ENCODE measurements at places on chromosomes 13 and 19.

DNA sequence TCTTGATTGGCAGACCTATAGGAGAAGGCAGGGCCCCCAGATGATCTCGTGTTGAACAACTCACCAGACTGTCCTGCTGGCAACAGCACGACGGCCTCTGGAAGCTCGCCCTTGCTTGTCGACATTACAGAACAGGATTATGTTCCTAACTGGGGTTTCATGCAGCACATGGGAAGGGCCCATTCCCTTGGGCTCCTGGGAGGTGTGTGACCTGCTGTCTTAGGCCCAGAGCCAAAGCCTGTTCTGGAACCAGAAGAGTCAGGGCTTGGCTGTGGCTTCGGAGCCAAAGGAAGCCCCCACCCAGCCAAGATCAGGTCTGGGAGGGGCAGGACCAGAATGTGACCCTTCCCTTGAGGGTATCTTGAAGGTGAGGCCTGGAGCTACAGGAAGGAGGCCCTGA, 36.9 kb downstream of the RGCC start:
- DNase-seq, result no peak

DNA sequence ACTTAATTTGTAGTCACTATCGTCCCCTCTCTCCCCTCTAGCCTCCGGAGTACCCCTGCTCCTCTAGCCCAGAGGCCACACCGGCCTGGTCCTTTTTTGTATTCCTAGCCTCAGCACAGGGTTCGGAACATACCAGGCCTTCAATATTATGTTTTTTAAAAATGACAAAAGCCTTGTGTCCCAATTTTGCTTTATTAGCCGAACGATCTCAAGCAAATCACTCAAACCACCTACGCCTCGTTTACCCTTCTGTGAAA, 463 bp upstream of the POMP start:
- DNase-seq, result no peak

GRCh38 chr13:99657848-99658260, 156.6 kb downstream of the TM9SF2 start:
- DNase-seq, result no peak

GRCh38 chr19:29837448-29837981, 25.7 kb downstream of the CCNE1 start:
- no peak for DNase-seq

DNA sequence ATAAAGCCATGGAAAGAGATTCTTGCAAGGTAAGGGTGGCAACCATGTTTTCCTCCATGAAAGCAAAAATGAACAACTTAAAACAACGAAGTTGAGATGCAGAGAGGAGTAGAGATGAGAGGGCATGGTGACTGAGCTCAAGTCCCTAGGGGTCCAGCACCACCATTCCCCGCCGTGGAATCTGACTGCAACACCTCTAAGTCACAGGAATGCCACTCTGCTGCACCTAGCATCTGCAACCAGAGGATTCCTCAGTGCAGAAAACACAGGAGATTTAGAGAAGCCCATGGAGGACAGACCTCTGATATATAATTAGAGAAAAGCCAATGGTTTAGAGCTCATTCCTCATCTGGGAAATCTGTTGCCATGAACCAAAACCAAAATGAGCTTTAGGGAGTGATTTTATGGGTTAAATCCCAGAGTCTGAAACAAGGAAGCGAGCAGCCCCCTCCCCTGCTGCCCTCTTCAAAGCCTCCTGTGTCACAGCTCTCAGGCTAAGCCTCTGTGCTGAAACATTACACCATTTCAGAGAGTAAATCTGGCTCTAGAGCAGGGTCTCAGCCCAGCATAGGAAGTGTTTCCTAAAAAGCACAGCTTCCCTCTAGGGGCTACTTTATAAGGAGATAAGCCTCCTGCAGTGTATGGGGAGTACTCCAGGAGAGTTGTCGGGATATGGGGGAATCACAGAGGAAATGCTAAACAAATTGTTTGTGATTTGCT, 1043.6 kb downstream of the UQCRFS1 start:
- DNase-seq, result no peak

- no peak for DNase-seq
Observed at GRCh38 chr13:93881411-93881810, 598.1 kb downstream of the DCT start.

GRCh38 chr19:17323300-17323963, 11.2 kb downstream of the ANO8 start:
- DNase-seq, result no peak

DNA sequence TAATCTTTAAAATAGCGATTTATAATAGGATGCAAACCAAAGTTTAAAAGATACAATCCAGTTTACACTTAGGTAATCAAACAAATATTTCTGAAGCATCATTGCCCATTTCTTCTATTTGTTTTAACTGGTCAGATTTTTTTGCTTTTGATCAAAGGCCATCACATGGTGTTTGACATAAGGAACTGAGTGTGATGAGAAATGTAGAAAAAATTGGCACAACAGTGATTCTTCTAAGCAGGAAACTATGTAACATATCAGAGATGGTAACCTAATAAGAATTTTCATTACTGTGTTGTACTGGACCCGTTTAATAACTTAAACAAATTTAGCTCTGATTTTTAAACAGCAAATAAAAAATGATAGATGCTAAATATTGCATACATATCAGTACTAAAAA, 644.7 kb upstream of the KLF12 start:
- no peak for DNase-seq

DNA sequence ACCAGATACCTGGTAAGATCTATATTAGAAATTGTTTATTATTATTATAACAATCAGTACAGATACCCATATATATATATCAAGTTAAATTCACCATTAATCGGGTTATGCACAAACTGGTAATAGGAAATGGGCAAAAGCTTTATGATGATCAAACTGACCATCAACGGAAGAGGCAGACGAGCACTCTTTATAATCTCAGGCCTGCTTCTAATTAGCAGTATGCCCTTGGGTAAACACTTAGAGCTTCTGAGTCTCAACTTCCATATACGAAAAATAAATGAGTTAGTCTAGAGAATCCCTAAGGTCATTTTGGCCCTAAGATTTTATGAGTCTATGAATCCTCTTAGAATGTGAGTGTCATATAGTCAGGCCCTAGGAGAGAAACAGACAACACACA, 710.9 kb downstream of the PCDH9 start:
- DNase-seq, result no peak

Measured in AML-193 (cell line).